Keratinocyte (primary cell): ENCODE measurements at places on chromosomes 11 and 22. TPM values are rescaled to one million over a fixed set of nuclear protein-coding genes. Genes with fewer than 3 reads are reported as not detected.

Gene CD3E
- 0.06 TPM in 1 of 3 replicates, not detected in the others for polyA plus RNA-seq

DNA sequence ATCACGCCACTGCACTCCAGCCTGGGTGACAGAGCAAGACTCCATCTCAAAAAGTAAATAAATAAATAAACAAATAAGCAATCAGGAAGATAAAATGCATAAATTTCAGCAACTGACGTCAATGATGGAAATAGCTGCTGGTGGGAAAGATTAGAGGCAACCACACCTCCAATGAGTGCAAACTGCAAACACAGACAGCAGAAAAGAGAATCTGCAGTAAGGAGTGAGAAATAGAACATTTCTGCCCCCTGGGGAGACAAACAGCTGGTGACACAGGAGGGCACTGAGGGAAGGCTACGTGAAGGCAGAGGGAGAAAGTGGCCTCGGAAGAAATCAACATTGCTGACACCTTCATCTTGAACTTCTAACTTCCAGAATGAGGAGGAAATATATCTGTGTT, 6.5 kb downstream of the PI4KA start:
- no peak overlapping the region for H3K27ac ChIP-seq
- H3K27me3 ChIP-seq = no peaks in the 10 kb centered on the region
- H3K36me3 ChIP-seq = no peaks in the 10 kb centered on the region
- no peak for DNase-seq

- H3K4me1 ChIP-seq = peaks cover 3% of the 10 kb centered on the region
- no peak overlapping the region for H3K27ac ChIP-seq
- DNase-seq = no peak
These were observed 109.4 kb upstream of the OR4B1 start for GRCh38 chr11:48107188-48107704.

DNA sequence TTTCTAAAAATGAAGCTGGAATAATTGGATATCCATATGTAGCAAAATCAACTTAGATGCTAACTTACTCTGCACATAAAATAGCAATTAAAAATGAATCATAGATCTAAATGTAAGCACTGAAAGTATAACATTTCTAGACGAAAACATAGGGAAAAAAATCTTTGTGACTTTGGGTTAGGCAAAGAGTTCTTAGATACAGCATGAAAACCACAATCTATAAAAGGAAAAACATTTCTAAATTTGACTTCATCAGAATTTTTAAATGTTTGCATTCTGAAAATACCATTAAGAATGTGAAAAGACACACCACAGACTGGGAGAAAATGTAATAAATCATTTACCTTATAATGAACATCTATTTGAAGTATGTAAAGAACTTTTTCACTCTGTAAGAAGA, 128.8 kb downstream of the APIP start:
- H3K27ac ChIP-seq = no peak overlapping the region
- no peaks in the 10 kb centered on the region for H3K4me1 ChIP-seq
- H3K36me3 ChIP-seq = no peaks in the 10 kb centered on the region
- DNase-seq = no peak
- H3K4me3 ChIP-seq = no peak overlapping the region

DNA sequence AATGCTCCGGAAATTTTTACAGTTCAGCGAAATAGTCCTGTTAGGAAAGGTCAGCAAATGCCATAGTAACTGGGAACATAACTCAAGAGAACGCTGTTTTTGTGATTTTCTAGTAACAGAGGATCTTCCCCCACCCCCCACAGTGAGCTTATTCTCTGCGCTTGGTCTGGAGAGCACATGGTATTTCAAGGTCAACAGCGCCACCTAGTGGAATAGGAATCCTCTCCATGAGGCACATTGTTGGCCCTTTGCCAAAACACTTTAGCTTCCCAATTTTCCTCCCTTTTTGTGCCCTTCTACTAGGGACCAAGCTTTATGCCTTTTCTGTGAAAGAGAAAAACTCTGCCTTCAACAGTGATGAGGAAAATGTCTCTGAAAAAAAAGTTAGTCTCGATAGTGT, 13.2 kb upstream of the OR4C12 start:
- no peak overlapping the region for H3K27ac ChIP-seq
- no peaks in the 10 kb centered on the region for H3K36me3 ChIP-seq
- DNase-seq = peak; percentile 4
- no peak overlapping the region for H3K4me3 ChIP-seq
